Erythroblast (primary cell): ENCODE measurements at places on chromosomes 3 and 15.

DNA sequence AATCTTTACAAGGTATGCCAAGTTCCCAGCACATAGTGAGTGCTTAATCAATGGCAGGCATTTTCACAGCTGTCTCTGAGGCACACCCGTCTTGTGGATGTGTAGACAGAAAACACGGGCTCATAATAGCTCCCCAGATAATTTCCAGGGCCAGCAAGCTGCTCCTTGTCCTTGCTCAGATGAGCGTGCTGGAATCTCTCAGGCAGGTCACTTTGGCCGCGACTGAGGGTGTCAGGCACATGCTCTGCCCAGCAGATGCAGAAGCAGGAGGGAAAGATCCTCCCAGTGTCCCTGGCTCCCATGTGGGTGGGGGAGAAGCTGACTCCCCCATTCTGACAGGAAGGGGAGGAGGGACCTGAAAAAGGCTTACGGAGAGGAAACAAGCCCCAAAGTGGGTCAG is 35.6 kb upstream of the SLC6A1 start:
- DNase-seq, result no peak

DNA sequence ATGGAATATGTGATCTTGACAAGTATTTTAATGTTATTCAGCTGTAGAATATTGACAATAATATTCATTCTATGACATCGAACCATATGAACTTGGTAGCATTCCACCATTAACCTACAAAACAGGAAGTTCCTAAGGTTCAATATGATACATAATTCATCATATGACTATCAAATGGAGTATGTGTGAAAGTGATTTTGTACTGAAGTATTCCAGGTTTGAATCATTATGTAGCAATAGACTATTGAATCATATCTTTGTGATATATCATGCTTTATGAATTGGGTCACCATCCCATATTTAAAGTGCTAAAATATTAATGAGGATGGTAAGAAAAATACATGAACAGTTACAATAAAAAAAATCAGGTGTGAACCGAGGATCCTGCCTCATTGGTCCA is 95.1 kb downstream of the TP63 start:
- DNase-seq, result no peak

DNA sequence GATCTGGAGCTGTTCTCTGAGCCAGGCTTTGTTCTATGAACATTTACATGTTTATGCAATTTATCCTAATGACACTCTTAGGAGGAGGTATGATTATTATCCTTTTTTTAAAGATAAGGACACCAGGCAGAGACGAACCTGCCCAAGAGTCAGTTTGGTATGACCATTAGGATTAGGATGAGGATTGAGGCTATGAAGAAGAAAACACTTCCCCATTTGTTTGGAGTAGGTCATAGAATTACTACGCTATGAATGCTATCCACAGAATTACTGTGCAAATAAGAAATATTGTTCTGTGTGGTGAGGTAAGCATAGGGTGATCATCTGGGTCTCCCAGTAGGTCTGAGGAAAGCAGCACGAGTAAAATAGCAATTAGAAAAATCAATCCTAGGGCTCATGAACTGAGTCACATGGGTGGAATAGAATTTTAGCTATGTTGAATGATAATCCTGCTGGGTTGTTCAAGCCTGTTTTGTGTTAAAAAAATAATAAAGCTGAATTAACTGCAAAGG is 23.9 kb downstream of the EIF4E3 start:
- DNase-seq, result no peak

DNA sequence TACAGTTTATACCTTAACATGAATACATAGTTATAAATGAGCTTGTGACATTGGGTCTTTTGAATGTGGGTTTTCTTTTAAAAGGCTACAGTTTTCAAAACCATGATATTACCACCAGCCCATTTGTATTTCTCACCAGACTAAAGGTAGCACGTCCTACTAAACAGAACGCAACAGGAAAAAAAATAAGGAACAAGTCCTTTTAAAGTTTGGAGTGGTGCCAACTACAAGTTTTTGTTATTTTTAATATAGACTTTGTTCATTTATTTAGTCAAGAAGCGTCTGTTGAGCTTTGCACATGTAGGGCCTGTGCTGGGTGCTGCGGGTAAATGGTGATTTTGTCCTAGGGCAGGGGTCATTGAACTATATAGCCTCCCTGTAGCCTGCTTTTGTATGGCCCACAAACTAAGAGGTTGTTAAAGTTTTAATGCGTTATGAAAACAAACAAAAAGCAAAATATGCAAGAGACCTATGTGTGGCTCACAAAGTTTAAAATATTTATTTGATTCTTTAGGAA is 164.4 kb downstream of the GHSR start:
- no peak for DNase-seq

DNA sequence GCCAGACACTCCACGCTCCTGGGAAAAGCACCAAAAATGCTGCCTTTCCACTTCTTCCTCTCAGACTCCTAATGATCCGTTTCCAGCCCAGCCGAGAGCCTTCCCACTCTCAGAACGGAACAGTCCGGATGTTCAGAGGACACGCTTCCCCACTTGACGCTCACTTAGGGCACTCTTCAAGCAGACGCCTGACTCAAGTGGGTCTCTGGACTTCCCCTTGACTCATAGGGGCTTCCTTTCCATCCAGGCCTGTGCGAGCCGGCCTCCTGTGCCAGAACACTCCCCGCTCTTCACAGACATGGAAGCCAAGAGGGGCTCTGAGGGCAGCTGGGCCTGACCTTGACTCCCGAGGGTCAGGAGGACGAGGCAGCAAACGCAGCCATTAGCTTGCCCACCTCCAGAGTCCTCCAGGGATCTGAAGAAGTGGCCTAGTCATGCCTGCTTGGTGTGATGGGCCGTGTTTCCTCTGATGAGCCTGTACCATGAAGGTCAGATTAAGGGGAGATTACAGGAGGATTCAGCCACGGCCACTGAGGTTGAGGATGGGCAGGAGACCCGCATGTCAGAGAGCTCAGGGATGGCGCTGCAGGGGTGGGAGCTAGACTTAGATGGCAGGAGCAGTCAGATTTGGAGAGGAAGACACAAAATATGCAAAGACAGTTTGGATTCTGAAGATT is 114.7 kb upstream of the TLE3 start:
- DNase-seq, result no peak

DNA sequence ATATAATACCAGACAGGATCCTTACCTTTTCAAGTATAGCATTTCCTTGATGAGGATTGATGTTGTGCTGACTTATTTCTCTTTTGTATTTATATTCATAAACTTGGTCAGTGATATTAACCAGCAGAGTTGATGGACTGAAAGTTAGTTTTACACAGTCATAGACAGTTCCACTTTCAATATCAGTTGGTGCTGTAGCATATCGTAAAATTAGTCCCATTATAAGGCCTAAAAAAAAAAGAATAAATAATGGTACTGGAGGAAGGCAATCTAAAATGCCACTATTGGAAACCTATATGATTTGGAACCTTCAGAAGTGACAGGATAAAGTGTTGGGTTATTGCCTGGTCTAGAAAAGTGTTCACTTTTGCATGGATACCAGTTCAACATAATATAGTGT is 16.3 kb downstream of the SLC9A9 start:
- no peak for DNase-seq
